ENCODE measurements at places on chromosomes 1 and 21.
A peak's percentile ranks its signal among the peaks of the same experiment; 100 is the strongest.

DNA sequence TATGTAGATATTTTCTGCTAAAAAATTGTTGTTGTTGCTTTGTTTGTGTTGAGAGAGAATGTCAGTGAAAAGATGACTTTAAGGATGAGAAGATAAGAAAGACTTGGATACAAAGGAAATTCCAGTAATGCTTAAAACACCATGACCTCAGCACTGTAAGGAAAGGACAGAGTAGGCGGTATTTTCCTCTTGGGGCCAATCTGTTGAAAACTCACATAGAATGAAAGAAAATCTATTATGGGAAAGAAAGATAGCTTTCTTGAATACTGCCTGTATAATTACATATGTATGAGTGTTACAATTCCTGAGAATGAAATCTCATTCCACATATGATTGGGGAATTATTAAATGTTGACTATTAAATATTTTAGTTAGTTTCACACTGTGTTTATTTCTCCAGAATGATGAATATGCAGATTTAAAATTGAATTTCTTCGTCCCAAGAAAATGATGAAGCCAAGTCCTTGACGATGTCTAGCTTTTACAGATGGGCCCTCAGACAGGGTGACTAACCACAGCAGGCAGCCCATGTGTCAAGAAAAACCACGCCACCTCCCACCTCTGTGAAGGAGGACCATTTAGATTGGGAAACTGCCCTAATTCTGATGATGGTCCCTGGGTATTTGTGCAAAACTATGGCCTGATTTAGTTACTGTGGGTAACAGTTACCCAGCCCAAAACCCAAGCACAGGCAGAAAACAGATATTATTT lies 49.7 kb upstream of the LMO4 start:
- DNase-seq, result no peak

- peak; percentile 25 for DNase-seq
These were observed 13.0 kb downstream of the WNT9A start for GRCh38 chr1:227934476-227935313.

DNA sequence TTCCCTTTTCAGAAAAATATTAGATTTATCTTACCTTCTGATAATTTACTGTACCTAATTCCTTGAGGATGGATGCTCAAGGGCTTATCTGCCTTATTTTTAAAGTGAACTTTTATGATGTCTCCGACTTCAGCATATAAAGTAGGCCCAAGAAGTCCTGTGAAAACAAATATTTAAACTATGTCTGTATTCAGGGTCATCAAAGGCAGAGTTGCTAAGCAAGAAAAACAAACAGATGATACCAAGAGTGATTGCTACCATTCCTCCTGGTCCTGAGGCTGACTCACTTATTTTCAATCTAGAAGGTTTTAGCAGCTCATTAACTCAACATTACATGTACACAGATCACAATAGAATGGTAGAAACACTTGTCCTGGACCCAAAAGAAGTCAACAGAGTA lies 14.1 kb downstream of the F5 start:
- DNase-seq, result peak; percentile 60

DNA sequence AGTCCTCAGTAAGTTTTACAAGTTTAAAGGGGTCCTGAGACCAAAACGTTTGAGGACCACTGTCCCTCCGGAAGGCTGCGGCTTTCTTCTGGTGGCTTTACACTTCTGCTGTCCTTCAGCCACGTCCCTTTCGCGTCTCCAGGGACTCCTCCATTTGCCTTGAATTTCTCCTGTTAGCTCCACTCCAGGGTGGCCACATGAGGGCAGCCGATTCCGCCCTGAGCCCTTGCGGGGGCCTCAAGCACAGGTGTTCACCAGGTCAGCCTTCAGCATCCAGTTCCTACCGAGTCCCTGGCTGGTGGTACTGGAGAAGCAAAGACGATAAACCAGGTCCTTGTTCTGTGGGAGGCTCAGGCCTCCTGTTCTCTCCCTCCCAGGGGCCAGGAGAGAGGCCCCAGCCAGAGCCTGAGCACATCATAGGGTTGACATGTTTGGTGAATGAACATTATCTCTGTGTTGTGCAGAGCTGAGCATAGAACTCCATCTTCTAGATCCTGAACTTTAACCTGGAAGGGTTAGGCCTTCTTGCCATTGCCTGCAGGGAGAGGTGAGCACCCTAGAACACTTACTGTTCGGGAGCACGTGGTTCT lies 27.4 kb upstream of the COQ8A start:
- DNase-seq, result no peak

GRCh38 chr1:237138551-237138950 lies 96.6 kb downstream of the RYR2 start:
- no peak for DNase-seq

GRCh38 chr1:99557546-99558202 lies 88.2 kb upstream of the PALMD start:
- peak; percentile 63 for DNase-seq

GRCh38 chr1:82059959-82060358 lies 259.2 kb downstream of the ADGRL2 start:
- DNase-seq, result no peak

DNA sequence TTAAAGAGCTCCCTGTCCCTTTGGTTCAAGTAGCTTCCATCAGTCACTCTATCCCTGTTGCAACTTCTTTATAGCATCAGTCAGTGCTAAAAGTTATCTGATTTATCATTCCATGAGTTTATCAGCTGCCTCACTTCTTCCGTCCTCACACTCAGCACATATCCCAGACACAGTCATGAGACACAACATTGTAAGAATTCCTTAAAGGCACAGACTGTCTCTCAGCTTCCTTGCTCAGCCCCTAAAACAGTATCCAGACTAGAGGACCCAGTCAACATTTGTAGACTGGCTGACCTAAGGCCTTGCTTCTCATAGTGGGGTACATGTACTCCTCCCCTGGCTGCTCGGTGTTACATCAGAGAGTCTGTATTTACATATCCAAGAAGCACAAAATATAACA lies 164.9 kb upstream of the ADGRL2 start:
- DNase-seq, result no peak

- DNase-seq, result no peak
These were observed 47.6 kb downstream of the ATP1A1 start for GRCh38 chr1:116420417-116421200.

DNA sequence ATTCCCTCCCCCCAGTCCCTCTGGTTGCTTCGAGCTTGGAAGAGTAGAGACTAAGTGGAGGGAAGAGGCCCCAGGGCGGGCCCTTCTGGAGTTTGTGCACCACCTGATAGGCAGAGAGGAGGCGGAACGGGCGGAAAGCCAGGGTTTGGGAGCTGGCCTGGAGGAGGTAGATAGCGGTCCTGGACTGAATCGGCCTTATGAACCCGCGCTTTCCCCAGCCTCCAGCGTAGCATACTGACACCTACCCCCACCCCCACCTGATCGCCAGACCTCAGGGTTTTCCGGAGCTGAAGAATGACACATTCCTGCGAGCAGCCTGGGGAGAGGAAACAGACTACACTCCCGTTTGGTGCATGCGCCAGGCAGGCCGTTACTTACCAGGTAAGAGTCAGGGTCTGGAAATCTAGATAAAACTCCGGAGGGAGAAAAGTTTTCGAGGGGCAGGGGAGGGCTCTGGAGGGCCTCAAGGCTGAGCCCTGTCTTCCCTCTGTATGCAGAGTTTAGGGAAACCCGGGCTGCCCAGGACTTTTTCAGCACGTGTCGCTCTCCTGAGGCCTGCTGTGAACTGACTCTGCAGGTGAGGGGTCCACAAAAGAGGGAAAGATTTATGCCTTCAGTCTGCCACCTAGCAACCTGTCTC lies 705 bp downstream of the UROD start:
- DNase-seq, result peak; percentile 25
